ENCODE measurements at places on chromosomes 1 and 21. TPM values are rescaled to one million over a fixed set of nuclear protein-coding genes. Genes with fewer than 3 reads are reported as not detected.
A peak's percentile ranks its signal among the peaks of the same experiment; 100 is the strongest.

- no peak for DNase-seq
These were observed 85.0 kb downstream of the TPR start for GRCh38 chr1:186289943-186290545.

DNA sequence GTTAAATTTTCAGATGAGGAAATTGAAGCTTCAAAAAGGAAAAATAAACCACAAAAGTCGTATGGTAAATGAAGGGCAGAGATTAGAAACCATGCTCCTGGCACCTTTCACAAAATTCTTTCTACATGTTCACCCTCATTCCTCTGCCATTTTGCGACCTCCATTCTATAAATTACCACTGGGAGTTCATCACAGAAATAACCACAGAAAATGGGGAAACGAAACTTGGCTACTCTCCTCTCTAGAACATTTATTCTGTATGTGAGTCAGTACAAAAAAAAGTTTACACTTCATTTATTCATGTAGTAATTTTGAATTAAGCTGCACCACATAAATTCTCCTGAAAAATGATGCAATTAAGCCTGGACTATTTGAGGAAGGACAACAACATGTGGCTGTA, 320.9 kb upstream of the C1orf87 start:
- DNase-seq: no peak

DNA sequence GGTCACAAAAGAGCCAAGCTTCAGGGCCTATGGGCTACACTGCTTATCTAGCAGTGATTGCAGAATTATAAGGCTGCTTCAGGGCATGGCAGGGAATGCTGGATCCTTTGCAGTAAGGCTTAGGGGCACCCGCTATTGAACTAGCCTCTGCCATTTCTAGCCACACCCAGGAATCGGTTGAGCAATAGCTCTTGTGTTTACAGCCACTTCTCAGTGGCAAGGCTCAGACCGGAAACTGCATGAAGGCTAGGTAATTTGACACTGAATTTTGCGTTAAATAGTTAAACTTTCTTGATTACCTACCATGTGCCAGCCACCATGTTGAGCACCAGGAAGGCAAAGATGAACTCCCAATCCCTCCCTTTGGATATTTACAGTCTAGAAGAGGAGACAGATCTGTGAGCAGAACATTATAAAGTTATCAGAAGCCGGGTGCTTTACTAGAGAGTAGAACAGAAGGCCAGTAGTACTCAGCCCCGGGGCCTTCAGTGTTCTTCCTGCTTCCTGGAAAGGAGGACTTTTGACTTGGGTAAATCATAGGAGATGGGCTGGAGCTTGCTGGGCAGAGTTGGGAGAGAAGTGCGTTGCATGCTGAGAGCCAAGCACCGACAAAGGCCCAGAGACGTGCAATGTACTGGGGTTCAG, 98.6 kb upstream of the LPGAT1 start:
- peak; percentile 80 for DNase-seq

- DNase-seq: no peak
These were observed 69.5 kb upstream of the HUNK start for GRCh38 chr21:31803039-31804007.

The CHD5 gene
- 0.18 TPM for total RNA-seq

GRCh38 chr1:182570611-182570970, 18.5 kb downstream of the RNASEL start:
- no peak for DNase-seq

DNA sequence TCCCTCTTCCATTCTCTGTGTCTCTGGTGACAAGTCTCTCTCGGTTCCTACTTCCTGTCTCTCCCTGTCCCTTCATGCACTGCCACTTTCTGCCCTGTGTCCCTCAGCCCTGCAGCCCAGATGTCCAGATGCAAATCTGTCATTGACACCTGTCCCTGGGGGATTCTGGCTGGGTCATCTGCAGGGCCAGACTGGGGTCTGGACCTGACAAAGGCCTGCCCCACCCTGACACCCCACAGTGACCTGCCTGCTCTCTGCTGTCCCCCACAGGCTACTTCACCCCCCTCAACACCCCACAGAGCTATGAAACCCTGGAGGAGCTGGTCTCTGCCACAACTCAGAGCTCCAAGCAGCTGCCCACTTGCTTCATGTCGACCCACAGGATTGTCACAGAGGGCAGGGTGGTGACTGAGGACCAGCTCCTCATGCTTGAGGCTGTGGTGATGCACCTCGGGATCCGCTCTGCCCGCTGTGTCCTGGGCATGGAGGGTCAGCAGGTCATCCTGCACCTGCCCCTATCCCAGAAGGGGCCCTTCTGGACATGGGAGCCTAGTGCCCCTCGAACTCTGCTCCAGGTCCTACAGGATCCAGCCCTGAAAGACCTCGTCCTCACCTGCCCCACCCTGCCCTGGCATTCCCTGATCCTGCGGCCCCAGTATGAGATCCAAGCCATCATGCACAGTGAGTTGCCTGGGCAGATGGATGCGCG, 7.2 kb downstream of the THEMIS2 start:
- DNase-seq: no peak

DNA sequence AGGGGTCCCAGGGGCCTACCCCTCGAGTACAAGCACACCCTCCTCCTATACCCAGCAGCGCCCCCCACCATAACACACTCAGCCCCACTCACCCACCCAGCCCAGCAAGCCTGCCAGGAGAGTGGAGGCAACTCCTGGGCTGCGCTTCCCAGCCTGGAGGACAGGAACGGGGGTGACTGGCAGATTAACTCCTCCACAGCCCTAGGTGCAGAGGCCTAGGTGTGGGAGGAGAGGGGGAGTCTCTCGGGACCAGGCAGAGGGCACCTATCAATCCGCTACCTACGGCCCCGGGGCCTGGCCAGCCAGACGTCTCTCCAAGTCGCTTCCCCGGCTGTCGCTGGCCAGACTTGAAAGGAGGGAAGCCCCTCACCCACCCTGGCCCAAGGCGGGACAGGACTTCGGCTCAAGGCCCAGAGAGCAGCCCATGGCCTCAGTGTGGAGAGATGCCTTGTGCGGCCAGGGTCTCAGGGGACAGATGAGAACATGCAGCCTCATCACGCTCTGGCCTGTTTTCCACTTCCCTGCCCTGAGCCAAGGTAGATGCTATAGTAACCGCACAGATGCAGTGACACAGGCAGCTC, 24.9 kb downstream of the MATN1 start:
- DNase-seq: no peak

GRCh38 chr21:15517394-15517793, 212.4 kb upstream of the USP25 start:
- no peak for DNase-seq

- no peak for DNase-seq
These were observed 10.5 kb downstream of the OTUD3 start for GRCh38 chr1:19892628-19893168.

The GJA9 gene
- 1.4 TPM for total RNA-seq

- DNase-seq: no peak
These were observed 12.4 kb downstream of the HS2ST1 start for GRCh38 chr1:86926883-86927282.

GRCh38 chr1:16178596-16179497, 23.0 kb upstream of the EPHA2 start:
- DNase-seq: no peak

GRCh38 chr1:29921741-29922140, 685.4 kb downstream of the PTPRU start:
- DNase-seq: no peak

The HTR6 gene
- not detected for total RNA-seq

DNA sequence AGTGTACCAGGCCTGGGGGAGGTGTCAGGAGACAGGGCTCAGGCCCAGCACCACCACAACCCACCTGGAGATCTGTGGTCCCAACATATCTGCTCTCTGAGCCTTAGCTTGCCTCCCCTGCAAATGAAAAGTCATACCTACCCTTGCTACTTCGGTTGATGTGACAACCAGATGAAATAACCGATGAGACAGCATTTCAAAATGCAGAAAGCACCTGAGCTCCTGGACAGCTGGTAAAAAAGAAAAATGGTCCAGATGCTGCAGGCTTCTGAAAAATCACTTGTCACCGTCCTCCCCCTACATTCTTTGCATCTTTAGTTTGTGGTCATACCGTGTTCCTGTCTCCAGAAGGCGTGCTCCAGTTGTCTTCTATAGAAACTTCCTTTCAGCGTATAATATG, 52.0 kb upstream of the COA6 start:
- DNase-seq: no peak

The WDR64 gene
- total RNA-seq: not detected

GRCh38 chr1:40258445-40258769, 371 bp downstream of the ZMPSTE24 start:
- no peak for DNase-seq

The SLAMF1 gene
- total RNA-seq: 2.0 TPM

DNA sequence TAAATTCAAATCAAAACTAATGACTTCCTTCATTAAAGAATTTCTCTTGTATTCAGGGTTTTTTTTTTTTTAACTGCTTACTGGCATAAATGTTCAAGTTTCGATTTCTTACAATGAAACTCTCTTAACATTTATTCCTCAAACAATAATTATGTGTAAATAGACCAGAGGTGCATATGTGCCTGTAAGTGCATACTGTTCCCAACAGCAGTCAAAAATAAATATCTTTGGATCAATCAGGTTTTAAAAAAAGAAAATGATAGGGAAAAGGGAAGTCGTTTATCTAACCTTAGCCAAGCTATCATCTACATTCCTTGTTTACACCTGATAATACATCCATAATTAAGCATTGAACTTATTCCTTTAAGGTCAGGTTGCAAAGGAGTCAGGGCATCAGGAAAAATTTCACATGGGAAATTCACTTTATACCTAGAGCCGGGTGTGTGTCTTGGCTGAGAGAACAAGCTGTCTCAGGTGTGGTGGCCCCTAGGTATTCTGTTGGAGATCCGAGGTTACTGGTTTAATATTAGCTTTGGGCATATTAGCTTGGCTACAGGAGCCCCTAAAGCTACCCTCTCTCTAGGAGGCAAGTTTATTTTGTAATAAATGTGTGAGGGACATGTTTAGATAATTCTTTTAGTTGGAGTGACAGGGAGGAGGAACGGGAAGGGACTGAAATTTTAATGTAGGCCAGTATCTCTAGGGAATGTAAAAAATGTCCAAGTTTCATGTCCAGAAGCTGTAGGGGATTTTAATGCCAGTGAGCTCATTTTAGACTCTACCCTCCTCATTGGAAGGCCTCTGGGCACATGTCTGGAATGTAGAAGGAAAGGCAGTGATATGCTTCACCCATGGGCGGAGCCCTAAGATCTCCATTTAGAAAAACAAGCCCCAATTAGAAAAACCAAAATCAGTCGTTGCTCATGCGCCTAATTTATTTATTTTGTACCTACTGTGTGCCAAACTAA, 327.9 kb upstream of the PROX1 start:
- no peak for DNase-seq

GRCh38 chr1:223776075-223776814, 63.9 kb downstream of the CAPN2 start:
- no peak for DNase-seq

The TIE1 gene
- 7.6 TPM for total RNA-seq

The CYB561D1 gene
- total RNA-seq: 10.0 TPM

The TLCD4 gene
- total RNA-seq: 64.4 TPM

The FMO1 gene
- total RNA-seq: not detected

DNA sequence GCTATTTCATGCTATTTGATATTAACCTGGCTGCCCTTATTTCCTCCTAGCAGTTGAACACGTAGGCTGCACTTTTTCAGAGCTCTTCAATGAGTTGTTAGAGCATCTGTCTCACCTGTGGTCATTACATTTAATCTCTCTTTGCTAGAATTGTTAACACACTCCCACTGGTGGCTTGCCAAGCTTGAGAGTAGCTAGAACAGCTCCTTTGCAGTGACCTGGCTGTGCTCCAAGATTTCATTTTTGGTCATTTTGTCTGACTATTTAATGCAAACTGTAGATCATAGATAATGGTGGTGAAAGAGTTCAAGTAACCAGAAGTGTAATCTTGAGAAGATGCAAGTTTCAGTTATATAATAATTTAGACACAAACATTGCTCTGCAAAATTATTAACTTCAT, 105.6 kb downstream of the LRRC7 start:
- no peak for DNase-seq

DNA sequence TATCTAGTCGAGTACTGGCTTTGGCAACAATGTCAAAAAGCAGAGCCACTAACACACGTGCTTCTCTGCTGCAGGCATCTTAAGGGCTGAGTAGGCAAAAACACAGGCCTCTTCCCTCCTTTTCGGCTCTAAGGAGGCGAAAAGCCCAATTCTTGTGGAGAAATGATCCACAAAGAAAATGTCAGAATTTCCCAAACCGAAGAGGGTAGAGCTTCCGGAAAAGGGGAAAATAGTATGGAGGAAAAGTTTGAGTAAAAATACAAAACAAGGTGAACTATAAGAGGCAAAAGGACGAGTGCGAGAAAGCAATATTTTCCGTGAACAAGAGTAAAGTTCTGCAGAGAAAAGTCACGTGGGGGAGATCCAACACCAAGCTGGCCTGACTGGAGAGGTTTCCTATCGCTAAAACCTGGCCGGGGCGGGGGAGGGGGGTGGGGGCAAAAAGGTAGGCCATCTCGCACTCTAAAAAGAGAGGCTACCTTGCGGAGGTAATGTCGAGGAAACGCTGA, 551 bp downstream of the ZRANB2 start:
- no peak for DNase-seq

DNA sequence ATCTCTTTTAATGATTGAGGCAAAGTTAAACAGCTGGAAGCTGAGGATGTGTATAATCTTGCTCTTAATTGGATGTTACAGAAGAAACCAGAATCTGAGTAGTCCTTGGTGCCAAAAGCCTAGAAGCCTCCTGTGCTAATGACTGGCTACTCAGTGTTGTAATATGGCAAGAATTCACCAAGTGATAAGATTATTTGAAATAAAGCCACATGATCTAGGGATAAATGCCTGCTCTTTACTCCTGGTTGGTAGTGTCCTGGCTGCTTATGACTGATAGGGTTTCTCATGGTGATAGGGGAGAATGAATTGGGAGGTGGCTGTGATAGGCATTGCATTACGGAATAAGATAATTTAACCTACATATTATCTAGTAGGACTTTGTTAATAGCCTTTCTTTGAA, 13.6 kb upstream of the MAB21L3 start:
- no peak for DNase-seq

The PGLYRP3 gene
- total RNA-seq: not detected

DNA sequence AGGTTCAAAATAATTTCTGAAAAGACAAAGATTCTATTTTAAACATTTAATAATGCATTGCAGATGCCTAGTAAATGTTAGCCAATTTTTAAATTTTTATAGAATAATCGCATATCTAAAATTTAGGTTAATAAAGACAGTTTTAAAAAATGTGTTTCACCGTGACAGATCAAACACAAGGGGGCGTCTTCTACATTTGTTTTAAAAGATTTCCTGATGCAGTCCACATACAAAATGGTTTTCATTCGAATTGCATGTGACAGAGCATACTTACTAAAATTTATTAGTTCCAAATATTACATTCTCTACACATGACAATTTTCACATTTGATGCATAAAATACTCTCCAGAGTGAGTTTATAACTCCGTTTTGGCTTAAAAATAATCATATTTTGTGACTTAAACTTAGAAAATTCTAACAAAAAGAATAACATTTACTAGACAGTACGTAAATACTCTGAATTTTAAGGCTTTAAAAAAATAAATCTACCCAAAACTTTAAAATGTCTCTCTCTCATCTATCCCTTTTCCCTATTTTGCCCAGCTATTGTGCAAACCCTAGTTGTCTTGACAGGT, 75.5 kb downstream of the ADAMTS1 start:
- no peak for DNase-seq

Data from left colon (tissue), 2 donors.